ENCODE measurements at places on chromosomes 1 and 21.

- DNase-seq: no peak
Observed at GRCh38 chr1:966135-966703, at the start of gene PLEKHN1. Gene PLEKHN1, plus strand, starts transcription at chr1:966482. Its CDS starts 50 bp downstream, at chr1:966532.

DNA sequence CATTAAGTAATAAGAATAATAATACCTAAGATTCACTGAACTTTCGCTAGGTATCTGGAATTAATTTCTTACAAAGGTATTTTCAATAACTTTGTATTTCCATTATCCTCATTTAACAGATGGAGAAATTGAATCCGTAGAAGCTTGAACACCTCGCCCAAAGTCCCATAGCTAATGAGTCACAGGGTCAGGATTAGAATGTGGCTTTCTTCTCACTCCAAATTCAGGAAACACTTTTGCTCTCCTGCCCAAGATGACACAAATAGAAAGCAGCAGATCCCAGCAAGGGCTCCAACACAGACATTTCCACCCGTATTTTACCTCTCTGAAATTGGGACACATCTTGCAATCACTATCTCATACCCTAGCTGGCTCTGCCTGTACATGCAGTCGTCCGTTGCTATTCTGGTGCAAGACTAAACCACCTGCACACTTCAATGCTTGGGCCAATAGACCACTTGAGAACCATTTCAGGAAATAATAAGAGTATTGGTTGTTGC, 125.9 kb upstream of the GREM2 start:
- DNase-seq: no peak

GRCh38 chr1:14421977-14422609, 176.4 kb upstream of the KAZN start:
- DNase-seq: no peak

DNA sequence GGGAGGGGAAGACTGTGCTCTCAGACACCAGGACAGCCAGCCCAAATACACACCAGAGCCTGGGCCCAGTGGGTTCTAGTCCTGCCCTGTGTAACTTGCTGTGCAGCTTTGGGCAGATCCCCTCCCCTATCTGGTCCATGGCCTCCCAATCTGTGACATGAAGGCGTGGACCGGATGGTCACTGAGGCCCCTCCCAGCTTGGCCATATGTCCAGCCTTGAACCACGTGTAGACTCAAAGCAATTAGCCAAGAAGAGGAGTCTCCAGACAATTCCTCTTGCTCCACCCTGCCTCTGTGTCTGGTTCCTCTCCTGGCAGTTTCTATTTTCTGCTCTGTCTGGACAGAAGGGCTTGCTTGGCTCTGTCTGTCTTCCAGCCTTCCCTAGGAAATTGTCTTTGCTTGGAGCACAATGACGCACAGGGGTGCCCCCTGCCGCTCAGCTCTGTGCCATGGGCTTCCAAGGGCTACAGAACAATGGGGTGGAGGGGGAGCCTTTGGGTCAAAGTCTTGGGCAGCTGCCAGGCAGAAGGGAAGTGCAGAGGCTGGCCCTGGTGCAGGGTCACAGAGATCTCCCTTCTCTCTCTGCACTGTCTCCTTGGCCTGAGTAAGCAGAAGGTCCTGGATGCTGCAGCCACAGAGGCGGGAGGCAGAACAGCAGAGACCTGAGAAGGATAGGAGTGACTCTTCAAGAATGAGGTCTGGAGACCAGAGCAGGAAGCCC, 66.1 kb downstream of the TENT5C start:
- DNase-seq: no peak

GRCh38 chr1:197770243-197770642, 5.0 kb downstream of the DENND1B start:
- no peak for DNase-seq

GRCh38 chr1:6491966-6492365, 499 bp upstream of the PLEKHG5 start:
- DNase-seq: no peak

DNA sequence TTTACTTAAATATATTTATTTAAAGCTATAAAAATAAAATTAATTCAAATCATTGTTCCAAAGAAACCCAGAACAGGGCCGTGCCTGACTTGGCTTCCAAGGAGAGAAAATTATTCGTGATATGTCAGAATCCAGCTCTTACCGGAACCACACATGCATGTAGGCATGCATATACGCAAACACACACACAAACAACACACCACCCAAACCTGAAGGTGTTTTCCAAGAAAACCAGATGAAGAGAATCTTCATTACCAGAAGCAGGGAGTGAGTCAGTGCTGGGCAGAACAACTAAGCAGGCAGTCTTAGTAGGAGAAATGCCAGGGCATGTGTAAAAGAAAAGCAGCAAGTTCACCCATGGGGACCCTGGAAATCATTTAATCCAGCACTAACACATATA, 432.0 kb upstream of the BEND5 start:
- DNase-seq: no peak

DNA sequence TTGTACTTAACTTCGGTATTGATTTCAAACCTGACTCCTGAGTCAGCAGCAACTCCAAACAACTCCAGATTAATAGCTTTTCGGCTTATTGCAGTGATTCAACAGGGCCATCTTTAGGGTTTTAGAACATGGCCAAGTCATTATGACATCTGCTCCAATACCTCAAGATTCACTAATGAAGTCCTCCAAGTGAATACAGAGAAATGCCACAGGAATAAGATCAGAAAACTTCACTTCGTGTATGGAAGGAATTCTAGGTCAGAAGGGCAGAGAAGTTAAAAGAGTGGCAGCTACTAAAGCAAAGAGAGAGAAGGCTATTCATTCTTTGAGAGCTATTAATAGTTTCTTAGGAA, 7.6 kb upstream of the C1orf116 start:
- DNase-seq: no peak

DNA sequence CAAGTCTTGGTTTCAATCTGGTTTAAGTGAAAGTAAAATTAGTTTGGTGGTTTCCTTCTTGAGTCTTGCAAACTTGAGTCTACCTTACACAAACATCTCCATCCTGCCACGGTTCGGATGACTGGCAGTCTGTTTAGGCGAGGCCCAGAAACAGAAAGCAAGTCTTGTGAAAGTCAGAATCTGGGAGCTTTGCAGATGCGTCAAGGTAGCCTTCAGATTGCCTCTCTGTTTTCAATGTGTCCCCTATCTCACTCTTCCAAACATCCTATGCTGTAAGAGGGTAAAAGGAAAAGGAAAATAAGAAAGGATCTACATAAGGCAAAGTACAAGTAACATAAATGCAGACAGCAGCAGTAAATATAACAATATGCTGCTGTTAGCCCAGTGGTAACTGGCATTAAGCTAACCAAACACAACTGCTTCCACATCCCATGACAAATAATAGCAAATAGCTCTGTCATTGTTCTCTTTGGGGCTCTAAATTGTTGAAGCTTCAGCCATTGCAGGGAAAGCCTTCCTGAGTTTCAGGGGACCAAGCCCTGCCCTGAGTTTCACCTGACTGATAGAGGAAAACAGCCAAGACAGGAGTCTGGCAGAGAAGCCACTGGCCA, 26.2 kb upstream of the C1orf105 start:
- peak; percentile 36 for DNase-seq

GRCh38 chr1:2934156-2934540, 87.1 kb upstream of the ACTRT2 start:
- DNase-seq: no peak

GRCh38 chr1:18989896-18990295, 33.4 kb upstream of the IFFO2 start:
- DNase-seq: no peak

DNA sequence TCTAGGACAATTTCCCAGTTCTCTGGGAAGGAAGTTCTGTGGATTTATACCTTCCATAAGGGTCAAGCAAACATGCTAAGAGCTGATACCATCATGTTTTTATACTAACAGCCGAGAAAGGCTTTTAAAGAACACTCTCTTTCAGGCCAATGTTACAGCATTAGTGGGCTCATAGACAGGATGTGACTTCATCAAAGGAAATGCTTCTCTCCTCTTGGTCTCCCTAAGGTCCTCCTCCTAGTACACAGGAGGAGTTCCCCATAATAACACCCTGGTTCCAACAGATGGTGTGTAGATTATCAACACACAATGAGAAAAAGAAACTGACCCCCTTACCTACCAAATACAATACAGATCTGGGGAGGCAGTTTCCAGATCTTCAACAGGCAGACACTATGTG, 26.7 kb upstream of the GLIS1 start:
- no peak for DNase-seq

DNA sequence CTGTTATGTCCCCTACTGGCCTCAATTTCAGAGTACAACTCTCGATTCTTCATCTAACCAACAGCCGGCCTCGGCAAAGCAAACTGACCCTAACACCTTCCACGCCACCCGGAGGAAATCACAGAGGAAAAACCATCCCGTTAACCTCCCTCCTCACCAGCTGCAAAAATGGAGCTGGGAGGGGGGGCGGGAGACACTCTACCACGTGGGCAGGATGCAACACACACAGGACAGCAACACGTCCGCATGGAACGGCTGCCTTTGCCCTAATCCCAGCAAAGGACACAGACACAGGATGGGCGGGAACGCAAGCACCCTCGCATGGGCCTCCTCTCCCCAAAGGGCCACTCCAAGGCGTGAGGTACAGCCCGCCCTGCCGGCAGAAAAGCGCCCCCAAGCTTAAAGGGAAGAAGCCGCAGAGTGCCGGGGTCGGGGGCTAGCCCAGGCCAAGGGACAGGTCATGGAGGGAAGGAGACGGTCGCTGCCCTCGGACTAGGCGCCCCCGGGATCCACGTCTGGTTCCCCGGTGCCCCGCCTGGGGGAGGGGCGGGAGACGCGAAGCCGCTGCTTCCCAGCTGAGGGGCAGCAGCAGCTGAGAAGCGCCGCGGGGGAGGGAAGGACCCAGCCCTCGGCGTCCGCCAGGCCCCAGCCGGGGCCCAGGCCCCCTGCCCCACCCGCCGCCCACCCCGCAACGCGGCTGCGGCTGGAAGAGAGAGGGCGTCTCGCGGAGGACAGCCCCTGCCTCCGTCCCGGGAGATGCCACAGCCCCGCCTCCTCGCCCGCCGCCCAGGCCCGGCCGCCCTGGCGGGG, 590 bp downstream of the FOXJ3 start:
- peak; percentile 1 for DNase-seq

DNA sequence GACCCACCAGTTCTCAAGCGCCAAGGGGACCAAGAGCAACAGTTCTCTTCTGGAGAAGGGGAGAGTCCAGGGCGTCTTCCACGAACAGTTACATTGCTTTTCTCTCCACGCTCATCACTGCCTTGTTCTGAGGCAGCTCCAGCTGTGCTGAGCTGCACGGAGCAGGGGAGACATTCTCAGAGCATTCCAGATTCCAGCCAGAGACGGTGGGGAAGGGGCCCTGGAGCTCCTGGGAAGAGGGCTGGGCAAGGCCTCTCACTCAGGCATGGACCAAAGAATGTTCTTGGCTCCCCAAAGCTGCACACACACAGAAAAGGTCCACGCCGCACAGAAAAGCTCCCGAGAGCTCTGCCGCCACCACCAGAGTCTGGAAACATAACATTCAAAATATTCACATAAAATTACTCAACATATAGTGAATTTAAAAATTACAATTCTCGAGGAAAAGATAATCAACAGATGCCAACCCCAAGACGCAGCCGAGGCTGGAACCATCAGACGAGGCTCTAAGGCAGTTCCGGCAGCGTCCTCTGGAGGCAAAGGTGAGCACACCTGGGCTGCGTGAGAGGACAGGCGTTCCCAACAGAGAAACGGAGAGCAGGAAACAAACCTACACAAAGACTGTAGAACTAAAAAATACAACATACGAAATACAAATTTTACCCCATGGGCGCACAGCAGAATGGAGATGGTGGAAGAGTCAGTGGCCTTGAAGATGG, 40.5 kb downstream of the UBE2G2 start:
- no peak for DNase-seq

GRCh38 chr1:234899041-234899729, 229.5 kb downstream of the TOMM20 start:
- no peak for DNase-seq

- DNase-seq: no peak
Observed at GRCh38 chr1:17162941-17163340, 42.0 kb upstream of the PADI1 start.

- DNase-seq: peak; percentile 55
Observed at GRCh38 chr1:205711105-205712048, 31.1 kb upstream of the SLC45A3 start.

DNA sequence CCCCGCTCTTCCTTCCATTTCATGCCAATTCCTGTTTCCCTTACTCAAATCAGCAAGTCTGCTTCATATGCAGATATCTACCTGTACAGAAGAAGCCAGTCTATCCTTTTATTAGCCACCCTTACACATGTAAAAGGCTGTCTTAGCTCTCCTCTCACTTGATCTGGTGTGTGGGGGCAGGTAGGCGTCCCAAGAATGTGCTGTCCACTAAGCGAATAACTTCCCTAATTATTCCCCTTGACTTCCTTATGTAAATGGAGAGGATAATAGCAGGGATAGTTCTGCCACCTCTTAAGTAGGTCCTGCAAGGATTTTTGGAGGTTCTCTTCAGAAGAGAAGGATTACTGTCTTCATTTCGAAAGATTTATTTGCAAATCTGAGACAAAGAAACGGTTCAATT, 160.4 kb downstream of the TTLL7 start:
- no peak for DNase-seq

GRCh38 chr1:89081005-89081404, 16.0 kb upstream of the GBP1 start:
- no peak for DNase-seq

DNA sequence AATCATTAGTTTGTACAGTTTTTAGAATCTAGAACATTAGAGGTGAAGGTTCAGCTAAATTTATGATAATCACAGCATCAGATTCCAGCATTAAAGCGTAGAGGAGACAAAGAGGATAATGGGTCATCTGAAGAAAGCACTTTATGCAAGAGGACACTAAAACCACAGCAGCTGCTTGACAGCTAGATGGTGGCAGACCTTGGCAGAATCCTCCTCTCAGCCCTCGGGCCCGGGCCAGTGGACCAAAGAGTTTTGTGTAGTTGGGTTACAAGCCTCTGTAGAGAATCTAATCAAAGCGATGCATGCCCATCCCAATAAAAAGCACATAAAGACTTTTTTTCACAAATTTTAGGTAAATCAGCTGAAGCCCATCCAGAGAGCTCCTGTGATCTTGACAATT, 59.4 kb downstream of the AK5 start:
- DNase-seq: no peak

- no peak for DNase-seq
Observed at GRCh38 chr1:230424391-230425251, 1.5 kb downstream of the PGBD5 start.
